Activated CD8-positive, alpha-beta memory T cell treated with anti-CD3 and anti-CD28 coated beads for 1 hour (primary cell): ENCODE measurements at places on chromosomes 16 and 17.
A peak's percentile ranks its signal among the peaks of the same experiment; 100 is the strongest.

- DNase-seq, result no peak
Measured at GRCh38 chr17:8469964-8470363, 34.3 kb downstream of the NDEL1 start.

- no peak for DNase-seq
Measured at GRCh38 chr17:77182205-77183172, 41.7 kb downstream of the SEC14L1 start.

DNA sequence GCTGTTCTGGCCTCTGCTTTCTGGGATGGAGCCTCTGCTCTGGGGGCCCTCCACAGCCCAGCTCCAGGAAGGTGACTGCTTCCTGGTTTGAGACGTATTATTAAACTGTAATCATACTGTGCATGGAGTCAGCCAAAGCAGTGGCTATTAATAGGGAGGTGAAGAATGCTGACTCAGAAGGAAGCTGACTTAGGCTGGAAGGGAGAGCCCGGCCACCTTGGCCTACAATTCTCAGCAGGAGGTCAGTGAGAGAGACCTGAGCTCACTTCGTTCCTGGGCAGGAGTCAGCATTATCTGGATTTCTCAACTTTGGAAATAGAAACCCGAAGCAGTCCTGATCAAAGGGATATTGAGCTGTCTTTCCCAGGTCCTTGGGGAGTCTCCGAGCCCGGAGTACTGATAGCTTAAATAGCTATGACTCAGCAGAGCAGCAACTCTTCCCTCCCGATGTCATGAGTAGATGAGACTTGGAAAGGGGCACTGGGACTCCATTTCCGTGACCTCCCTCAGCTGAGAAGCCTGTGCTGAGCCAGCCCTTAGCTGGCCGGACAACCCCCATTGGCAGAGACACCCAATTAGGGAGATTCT, 91.8 kb downstream of the YPEL2 start:
- DNase-seq, result no peak

DNA sequence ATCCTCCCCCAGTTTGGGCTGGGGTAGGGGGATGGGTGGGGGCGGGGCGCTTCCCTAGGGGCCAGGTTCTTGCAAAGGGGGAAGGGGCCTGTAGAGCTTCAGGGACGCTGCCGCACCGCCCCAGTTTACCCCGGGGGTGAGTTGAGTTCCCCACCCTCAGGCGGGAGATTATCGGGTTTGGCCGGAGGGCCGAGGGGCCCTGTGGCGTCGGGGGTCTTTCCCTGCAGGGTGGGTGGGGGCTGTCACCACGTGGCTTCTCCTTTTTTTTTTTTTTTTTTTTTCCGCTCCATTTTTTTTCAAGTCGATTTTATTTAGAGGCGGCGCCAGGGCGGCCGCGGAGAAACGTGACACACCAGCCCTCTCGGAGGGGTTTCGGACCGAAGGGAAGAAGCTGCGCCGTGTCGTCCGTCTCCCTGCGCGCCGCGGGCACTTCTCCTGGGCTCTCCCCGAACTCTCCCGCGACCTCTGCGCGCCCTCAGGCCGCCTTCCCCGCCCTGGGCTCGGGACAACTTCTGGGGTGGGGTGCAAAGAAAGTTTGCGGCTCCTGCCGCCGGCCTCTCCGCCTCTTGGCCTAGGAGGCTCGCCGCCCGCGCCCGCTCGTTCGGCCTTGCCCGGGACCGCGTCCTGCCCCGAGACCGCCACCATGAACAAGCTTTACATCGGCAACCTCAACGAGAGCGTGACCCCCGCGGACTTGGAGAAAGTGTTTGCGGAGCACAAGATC, at the start of gene IGF2BP1:
TSS of gene IGF2BP1 (plus strand) at position 283 of the 724 bp plus-strand sequence. CDS start at position 644, 361 bp downstream.
- no peak for DNase-seq

DNA sequence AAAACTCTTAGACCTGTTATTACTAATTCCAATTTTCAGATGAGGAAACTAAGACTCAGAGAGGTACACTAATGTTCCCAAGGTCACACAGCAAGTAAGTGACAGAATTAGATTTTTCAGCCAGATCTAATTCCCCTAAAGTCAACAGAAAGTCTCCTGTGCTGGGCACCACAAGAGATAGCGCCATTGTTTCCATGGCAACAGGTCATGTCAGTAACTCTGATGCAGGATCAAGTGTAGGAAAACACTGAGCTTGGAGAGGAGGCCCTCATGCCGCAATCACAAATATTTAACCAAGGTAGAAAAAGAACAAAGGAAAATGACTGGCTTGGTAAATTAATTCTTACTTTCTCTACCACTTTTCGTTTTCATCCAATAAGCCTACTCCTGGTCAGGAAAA, 166.0 kb upstream of the CDH13 start:
- DNase-seq, result no peak

GRCh38 chr17:21149621-21150020, 22.9 kb downstream of the DHRS7B start:
- DNase-seq, result no peak

- DNase-seq, result no peak
Measured at GRCh38 chr17:48617471-48618255, 2.6 kb upstream of the HOXB8 start.

DNA sequence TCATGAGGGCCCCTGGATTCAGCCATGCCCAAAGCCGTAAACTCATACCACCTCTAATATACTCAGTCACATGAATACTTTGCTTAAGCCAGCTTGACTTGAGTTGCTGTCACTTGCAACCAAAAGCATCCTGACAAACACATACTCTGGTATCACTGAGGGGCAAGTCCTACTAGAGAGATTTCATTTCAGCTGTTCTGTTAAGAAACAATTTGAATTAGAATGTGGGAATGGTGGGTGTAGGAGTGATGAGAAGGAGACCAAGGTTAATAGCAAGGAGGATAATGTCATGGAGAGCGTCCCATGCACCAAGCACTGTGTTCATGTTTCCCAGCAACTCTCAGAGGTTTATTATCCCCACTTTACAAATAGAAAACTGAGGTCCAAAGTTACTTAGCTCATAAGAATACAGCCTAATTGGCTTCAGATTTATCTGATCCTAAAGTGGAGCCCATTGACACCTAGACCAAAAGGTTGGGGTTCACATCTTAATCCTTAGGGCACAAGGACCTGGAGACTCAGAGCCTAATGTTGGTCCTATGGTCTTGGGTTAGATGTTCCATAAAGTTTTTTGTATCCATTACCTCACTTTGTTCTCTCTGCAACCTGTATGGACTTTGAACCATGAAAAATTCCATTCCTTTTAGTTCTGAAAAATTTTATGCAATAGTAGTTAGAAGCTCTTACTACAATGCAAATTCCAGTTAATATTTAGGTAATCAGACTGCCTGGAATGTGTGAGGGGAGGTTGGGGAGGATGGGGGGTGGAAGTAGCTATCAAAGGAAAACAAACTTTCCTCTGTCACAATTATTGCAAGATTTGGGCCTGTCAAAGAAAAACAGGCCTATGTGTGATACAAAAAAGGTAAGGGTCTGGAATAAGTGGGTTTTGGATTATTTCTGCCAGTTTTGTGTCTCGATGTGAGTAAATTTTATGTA, 105.9 kb downstream of the IRX3 start:
- no peak for DNase-seq

DNA sequence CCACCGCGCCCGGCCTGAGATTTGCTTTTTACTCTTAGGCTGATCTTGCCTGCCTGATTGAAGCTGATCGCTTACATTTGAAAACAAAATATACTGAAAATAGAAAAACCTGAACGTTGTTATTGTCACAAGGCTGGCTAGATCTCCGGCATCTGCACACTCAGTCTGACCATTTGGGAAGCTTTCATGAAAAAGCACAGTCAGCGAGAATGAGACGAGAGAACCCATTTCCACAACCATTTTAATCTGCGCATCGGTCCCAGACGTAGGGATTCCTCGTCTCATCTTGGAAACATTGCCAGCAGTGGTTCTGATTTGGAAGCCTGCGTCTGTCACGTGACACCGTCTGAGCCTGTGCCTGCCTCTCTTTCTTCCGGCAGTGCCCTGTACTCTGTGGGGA, 20.9 kb downstream of the SPG7 start:
- DNase-seq, result no peak

GRCh38 chr17:44146375-44147346, 4.9 kb downstream of the HROB start:
- DNase-seq, result no peak

DNA sequence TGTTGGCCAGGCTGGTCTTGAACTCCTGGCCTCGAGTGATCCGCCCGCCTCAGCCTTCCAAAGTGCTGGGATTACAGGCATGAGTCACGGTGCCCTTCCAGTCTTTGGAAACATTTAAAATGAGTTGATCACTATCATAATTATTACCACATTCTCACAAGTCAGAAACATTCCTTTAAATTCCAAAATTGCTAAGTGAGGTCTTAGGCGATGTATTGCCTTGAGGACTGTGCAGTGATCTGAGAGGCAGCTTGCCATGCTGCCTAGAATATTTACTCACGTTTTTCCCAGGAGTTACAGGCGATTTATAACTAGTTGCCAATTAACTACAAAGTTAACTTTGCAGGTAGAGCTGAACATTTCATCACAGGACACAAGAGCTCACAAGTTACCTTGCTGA, 5.7 kb upstream of the ATXN1L start:
- DNase-seq, result no peak

DNA sequence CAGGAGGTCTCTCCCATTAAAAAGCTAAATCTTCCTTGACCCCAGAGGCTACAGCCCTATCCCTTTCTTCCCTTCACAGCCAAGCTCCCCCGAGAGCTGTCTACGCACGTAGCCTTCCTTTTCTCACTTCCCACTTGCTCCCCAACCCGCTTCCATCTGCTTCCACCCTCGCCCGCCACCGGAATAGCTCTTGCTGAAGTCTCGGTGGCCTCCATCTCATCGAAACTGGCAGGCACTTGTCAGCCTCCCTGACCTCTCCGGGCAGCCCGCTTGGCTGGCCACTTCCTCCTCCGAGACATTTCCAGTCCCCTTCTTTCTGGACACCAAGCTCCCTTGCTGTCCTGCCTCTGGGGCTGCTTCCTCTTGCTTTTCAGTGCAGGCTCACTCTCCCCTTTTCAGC, 10.7 kb upstream of the EPOP start:
- no peak for DNase-seq

- no peak for DNase-seq
Measured at GRCh38 chr16:50207652-50208051, 54.5 kb downstream of the TENT4B start.

- DNase-seq, result no peak
Measured at GRCh38 chr17:16934133-16934795, 37.7 kb downstream of the TNFRSF13B start.

DNA sequence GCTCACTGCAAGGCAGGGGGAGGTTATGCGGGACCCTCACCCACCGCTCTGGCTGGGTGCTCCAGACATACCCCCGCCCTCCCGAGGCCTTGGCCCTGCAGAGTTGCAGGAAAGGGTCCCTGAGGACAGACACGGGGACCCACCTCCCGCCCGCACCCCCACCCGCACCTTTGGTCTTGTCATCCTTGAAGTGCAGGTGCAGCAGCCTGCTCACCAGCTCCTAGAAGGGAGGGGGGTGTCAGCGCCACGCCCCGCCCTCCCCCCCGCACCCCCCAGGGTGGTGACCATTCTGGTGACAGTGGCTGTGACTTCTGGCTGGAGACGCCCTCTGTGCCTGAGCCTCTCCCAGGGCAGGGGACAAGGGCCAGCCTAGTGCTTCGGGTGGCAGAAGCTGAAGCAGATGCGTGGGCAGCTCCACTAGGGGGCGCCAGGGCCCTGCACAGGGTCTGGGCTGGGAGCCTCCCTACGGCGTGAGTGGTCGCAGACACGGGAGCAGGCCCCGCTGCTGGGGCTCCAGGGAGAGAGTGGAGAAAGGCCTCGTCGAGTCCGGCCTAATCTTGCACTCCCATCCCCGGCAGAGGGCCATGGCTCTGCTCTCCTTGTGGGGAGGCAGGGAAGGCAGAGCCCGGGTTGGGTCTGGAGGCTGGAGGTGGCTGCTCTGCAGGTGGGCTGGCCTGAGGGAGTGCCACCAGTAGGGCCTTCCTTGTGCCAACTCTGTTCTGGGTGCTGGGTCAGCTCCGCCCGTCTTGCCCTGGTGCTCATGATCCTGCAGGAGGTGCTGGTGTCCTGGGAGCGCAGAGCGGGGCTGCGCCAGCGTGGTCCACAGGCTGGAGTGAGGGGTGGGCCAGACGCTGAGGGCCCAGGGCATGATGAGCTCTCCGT, 2.7 kb downstream of the CENPX start:
- DNase-seq, result peak; percentile 57

DNA sequence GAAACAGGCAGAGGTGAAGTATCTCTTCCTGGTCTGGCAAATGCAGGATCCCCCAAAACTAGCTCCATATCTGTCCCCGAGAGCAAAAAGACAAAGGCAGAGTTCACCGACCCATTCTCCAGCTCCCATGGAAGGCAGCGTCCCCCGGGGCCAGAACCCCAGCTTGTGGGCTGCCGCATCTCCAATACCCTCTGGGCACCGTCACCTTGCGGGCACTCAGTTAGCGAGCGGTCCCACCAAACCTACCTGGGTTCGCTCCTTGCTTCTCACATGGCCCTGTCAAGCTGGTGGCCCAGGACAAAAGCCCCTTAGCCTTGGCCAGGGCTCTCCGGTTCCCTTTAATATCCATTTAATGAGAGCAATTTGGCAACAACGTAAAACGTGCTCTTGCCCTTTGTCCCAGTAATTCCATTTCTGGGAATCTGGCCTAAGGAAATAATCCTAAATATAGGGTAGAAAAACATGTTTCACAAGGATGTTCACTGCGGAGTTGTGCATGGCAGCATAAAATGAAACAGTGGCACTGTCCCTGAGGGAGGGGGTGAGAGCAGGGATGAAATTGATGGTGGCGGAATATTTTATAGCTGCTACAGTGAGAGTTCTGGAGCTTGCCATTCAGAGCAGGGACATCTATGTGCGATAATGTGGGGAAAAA, 157.1 kb downstream of the CMIP start:
- no peak for DNase-seq

DNA sequence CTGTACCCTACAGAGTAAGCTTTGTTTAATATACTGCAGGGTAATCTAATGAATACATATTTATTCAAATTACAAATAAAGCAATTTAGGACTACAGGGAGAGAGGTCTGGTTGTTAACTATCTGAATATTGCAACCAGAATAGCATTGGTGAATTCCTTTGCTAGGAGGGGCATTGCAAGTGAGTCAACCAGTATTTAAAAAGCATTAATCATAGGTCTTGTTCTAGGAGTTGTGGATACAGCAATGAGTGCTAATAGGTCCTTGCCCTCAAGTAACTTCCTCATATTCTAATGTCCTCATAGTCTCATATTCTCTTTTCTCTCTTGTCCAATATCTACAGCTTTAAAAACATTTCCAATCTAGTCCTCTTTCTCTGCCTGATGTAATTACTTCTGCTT, 531.4 kb downstream of the CDH11 start:
- DNase-seq, result no peak

DNA sequence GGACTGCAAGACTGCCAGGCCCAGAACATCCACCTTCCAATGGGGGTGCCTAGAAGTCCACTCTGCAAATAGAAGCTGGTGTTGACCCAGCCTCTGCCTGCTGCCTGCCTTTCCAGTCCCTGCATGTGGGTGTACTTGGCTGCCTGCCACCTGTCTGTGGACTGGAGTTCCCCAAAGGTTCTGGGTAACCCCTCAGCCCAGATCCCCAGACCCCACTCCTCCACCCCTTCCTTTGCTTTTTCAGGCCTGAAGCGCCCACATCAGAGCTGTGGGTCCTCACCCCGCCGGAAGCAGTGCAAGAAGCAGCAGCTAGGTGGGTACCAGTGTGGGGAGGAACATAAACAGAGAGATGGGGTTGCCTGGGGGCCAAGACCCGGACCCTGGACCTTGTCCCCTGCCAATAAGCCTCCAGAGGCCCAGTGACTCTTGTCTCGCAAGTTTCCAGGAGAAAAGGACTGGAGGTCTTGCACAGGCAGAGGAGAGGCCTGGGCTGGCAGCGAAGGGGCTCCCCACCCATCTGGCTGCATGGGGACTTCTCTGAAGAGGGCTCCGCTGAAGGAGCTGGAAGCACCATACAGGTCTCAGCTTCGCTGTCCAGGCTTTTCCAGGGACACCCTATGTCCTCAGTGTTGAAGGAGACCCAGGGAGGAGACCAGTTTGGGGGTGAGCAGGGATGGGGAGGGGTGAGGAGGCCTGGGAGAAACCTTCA, 34.3 kb downstream of the NLRC5 start:
- peak; percentile 58 for DNase-seq
